ENCODE measurements at places on chromosomes 13 and 19. TPM values are rescaled to one million over a fixed set of nuclear protein-coding genes. Genes with fewer than 3 reads are reported as not detected.

GRCh38 chr19:53908106-53908934, 758 bp upstream of the CACNG7 start:
- peak; percentile 47 for DNase-seq

Gene KCNRG
- 0.69 TPM for polyA plus RNA-seq

DNA sequence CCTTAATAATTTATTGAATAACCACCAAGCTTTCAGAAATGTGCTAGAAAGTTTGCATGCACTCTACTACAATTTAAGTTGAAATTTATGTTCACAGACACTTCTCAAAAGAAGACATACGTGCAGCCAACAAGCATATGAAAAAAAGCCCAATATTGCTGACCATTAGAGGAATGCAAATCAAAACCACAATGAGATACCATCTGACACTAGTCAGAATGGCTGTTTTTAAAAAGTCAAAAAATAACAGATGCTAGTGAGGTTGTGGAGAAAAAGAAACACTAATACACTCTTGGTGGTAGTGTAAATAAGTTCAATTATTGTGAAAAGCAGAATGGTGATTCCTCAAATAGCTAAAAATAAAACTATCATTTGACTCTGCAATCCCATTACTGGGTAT, 308.8 kb upstream of the PCDH9 start:
- DNase-seq: no peak

DNA sequence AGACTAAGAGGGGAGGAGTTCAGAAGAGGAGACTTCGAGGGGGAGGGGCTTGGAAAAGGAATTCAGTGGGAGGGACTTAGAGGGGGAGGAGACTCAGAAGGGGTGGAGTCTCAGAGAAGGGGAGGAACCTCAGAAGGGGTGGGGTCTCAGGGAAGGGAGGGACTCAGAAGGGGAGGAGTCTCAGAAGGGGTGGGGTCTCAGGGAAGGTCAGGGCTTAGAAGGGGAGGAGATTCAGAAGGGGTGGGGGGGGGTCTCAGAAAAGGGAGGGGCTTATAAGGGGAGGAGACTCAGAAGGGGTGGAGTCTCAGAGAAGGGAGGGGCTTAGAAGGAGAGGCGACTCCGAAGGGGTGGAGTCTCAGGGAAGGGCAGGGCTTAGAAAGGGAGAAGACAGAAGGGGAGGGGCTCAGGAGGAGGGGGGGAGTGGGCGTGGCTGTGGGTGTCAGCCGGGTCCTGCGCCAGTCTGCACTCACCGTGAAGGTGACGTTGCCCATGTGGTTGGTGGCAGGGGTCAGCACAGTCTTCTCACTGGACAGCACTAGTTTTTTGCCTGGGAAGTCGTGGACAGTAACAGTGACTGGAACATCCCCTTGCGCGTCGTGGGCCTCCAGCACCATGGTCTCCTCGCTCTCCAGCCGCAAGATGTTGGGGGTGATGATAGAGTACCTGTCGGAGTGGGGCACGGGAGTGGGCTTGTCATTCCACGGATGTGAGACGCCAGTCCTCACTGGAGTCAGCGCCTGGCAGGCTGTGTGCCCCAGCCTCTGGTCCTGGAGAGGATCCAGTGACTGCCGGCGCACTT, 1.5 kb downstream of the C3 start:
- peak; percentile 44 for DNase-seq

- no peak for DNase-seq
Observed at GRCh38 chr19:45323671-45324081, 1.0 kb upstream of the CKM start.

GRCh38 chr19:21410166-21410565, 13.2 kb downstream of the ZNF493 start:
- no peak for DNase-seq

Gene ADAMTSL5
- 0.56 TPM for polyA plus RNA-seq

GRCh38 chr13:48828962-48829411, 146.7 kb upstream of the FNDC3A start:
- peak; percentile 18 for DNase-seq

- peak; percentile 51 for DNase-seq
Observed at GRCh38 chr19:3479834-3480215, 500 bp downstream of the SMIM24 start.

Gene PEAK3
- 0.18 TPM for polyA plus RNA-seq

DNA sequence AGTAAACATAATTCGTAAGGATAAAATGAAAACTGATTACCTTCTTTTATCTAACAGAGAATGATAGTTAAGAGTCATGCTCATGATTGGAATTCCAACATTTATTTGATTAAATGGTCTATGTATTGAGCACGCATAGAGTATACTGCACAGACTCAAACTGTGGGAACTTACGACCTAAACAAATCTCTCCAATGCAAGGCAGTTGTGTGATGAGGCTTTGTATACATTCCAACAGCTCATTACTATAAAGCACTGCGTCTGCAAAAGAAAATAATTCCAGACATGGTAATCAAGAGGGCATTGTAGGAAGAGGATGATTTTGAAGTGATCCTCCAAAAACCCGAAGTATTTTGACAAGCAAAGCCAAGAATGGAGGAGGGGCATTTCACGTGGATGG, 169.5 kb downstream of the NUFIP1 start:
- DNase-seq: no peak

GRCh38 chr19:4567584-4568071, 8.1 kb upstream of the SEMA6B start:
- peak; percentile 53 for DNase-seq

Gene TICAM1
- 15.1 TPM for polyA plus RNA-seq

DNA sequence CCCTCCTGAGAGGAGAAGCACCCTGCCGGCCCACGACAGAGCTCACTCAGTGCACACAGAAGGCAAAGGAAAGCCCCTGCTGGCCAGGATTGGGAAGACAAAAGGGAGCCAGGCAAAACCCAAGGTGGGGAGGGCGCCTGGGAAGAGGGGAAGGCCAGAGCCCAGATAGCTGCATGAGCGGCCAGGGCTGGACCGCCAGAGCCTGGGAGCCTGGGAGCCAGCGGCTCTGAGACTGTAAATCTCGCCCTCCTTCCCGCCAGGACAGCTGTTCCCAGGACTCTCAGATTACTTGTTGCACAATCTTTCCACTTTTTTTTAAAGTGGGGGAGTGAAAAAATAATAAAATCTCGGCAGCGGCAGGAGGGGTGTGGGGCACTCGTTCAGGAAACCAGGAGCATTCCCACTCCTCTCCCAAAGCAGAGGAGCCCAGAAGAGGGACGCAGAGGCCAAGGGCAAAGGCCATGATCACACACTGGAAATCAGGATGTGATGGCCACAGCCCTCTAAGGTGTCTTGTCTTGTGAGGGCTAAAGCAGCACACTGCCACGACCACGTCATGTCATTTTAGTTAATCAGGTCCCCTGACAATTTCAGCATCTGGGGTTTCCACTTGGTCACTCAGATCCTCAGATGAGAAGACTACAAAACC, 19.6 kb upstream of the EPHX3 start:
- no peak for DNase-seq

Gene ERCC5
- 48.5 TPM for polyA plus RNA-seq

DNA sequence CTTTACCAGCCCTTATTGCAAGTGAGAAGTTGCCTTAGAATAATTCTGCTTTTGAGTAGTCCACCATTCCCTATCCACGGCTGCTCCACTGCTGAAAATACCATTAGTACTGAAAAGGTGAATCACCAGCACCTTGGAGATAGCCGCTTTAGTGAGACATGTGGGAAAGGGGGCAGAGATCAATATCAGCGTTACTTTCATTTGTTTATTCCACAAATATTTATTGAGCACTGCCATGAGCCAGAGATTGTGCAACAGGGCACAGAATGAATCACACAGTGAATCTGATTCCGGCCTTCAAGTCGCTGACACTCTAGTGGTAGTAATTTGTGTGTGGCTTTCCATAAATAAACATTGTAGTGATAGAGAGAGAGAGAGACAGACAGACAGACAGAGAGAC, 31.5 kb upstream of the MYO16 start:
- no peak for DNase-seq

GRCh38 chr13:46154136-46154801, 27.7 kb downstream of the LCP1 start:
- no peak for DNase-seq

Gene HS6ST3
- not detected for polyA plus RNA-seq

Measured in B cell (primary cell).